Gastroesophageal sphincter (tissue), 4 donors: ENCODE measurements at places on chromosomes 13 and 19.

DNA sequence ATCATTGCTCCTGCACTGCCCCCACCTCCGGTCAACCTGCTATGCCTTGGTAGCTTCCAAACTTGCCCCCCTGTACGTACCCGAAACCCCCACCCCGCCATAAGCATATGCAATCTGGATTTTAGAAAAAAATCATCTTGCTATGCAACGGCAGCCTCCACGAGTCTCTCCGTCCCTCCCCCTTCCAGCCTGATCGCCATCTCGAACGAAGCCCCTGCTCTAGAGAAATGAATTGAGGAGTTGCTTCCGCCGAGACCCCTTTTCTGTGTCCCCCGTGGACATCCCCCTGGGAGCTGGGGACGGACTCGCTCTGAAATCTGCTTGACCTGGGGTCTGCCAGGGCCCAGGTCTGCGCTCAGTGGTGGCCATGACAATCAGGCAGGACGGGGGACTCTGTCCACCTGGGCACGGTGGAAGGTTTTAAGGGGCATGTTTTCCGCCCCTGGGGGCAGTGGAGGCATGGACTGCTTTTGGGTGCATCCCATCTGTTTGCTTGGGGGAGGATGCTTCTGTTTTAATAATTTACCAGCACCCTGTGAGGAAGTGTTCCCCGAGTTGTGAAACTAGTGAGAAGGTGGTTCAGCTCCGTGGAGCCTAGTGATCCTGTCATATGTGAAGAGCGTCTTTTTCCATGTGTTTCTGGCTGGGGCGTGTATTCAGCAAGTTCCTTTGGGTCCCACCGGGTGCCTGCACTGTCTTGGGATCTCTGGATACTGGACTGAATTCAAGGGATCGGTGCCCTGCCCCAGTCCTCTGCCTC lies 1.0 kb downstream of the KDM4B start:
- no peak for ATAC-seq

DNA sequence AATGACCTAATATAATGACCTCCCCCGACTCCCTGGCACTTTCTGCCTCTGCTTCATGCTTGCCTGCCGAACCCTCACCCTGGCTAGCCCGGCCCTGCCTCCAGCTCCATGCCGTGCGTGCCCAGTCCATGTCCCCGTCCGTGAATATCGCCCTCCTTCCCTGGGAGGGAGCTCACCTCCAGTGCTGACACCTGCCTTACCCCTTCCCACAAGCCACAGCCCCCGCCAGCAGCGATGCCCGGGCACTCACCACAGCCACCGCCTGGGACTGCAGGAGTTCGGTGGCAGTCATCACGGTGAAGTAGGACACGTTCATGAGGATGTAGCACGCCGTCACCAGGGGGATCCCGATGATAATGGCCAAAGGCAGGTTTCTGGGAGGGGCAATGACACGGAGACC lies 10.0 kb downstream of the SLC7A9 start:
- no peak for ATAC-seq

- no peak for ATAC-seq
These were observed 192.1 kb downstream of the KATNAL1 start for GRCh38 chr13:30115257-30115600.

DNA sequence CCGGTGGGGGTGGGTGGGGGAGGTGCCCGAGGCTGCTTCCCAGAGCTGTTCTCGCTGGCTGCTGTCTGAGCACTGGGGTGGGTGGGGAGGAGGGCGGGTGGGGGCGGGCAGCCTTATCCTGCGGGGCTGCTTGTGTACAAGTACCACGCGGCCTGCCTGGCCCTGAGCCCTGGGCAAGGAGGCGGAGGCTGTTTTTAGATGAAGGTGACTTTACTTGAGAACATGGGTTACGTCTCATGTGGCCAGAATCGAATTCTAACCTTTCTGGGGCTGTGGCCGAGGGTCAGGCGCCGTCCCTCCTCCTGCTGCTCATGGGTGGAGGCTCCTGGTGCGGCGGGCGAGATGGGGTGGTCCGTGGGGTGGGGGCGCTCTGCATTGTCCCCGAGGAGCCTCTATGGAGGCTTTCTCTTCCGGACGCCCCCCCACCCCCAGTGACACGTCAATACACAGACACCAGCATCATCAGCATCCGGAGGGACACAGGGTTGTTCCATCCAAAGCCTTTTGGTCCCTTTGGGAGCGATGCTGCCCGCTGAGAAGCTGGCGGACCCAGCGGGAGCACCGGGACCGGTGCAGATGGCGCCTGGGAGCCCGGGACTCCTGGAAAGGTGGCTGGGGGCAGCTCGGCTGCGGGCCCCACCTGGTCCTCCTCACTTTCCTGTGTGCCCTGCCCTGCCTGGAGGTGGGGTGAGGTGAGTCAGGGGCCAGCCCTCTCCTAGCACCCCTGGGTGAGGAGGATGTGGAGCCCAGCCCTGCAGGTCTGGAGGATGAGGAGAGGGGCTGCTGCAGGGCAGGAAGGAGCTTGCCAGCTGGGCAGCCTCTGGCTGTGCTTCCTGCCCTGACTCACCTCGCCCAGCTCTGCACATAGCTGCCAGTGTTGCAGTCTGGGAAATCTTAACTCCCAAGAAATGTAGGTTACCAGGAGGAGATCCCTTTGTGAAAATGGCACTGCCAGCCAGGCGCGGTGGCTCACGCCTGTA lies 3.4 kb downstream of the BSG start:
- no peak for ATAC-seq

- no peak for ATAC-seq
These were observed 116.0 kb upstream of the RNF113B start for GRCh38 chr13:98293103-98293502.
